ENCODE measurements at places on chromosomes 12 and 14.
A peak's percentile ranks its signal among the peaks of the same experiment; 100 is the strongest.

DNA sequence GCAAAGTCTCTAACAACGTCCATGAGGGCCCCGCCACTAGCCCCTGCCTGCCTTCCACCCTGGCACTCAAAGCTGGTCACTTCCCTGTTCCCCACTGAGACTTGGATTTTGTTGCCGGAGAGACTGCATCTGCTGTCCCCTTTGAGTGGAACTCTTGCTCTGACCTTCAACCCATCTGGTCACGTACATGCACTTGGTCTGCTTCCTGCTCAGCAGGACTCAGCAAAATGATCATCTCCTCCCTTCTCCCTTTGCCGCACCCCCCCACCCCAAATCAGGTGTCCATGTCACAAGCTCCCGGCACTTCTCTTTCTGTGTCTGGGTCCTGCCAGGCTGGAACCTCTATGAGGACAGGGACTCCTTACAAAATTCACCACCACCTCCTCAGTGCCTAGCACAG is 180.9 kb downstream of the CHST11 start:
- no peak for DNase-seq

- DNase-seq: no peak
Measured at GRCh38 chr12:79763766-79764452, 73.1 kb upstream of the PAWR start.

GRCh38 chr12:93060666-93061472 is 131.8 kb upstream of the EEA1 start:
- peak; percentile 79 for DNase-seq

DNA sequence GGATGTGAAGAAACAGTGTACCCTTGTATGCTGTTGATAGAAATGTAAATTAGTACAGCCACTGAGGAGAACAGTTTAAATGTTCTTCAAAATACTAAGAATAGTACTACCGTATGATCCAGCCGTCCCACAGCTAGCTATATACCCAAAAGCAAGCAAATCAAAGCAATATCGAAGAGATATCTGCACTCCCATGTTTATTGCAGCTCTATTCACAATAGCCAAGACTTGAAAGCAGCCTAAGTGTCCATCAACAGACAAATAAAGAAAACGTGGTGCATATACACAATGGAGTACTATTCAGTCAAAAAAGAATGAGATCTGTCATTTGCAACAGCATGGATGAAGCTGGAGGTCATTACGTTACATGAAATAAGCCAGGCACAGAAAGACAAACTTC is 88.5 kb upstream of the SLC38A4 start:
- DNase-seq: no peak

GRCh38 chr14:87271331-87271730 is 721.7 kb downstream of the GALC start:
- DNase-seq: no peak

DNA sequence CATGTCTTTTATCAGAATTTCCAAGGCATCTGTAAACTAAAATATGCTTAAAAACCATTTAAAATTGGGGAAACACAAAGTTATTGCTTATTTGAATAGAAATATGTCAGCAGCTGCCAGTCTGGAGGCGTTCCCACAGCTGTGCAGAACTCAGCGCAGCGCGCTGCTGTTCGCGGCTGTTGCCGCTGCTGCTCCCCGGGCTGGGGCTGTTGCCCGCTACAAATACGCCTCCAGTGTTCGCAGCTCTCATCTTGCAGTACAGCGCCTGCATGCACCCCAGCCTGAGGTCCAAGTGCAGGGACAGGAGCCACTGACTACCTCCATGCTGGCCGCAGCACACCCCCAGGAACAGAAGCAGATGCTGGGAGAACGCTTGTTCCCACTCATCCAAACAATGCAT is 216.2 kb downstream of the SLC16A7 start:
- DNase-seq: no peak

GRCh38 chr14:31106768-31107167 is 80.6 kb upstream of the STRN3 start:
- DNase-seq: no peak

GRCh38 chr14:59439256-59439965 is 25.8 kb downstream of the GPR135 start:
- DNase-seq: peak; percentile 79

DNA sequence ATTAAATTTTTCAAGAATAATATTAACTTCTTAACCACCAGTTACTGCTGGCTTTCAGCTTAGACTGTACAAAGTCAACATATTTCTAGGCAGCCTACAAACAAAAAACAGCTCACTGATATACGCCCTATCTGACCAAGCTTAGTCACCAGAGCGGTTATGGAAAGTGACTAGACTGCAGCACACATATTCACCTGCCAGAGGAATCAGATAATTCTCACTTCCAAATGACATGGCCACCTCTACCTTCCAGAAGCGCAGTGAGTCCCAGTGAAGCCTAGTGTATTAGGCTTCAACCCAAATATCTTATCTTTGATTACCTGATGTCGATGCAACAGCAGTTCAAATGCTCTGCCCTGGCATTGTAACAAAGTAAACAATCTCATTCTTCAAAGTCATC is 8.5 kb downstream of the STXBP6 start:
- no peak for DNase-seq
